ENCODE measurements at places on chromosomes 12 and 14.
A peak's percentile ranks its signal among the peaks of the same experiment; 100 is the strongest.

DNA sequence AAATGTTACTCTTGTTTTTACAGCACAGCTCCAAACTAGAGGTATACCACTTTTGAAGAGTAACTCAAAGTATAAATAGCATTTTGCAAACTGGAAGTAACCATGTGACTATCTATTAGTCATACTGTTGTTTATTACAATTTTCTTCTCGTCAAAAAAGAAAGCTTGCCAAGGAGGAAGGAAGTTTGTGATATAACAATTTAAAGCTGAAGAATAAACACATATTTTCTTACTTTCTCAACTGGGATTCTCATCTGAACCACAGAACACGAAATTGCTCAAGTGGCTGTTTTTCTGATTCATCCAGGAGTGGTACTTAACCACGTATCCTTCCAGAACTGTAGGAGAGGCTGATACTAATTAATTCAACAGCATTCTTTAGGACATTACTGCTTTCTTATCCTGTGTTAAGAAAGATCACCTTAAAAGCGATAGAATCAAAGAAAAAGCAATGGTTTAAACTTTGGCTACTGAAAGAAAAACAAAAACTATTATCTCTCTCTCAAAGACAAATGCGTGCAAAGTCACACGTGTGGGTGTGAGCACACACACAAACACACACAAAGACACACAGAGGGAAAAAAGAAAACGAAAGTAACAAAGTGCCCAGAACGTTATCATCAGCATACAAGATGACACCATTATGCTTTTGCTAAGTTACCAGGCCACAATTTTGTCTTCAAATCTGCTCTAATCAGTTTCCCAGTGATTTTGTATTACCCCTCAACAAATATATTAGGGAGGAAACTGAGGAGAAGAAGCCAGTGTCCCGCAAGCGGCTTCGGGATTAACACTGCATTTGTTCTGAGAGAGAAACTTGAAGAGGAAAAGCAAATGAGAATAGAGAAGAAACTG lies at the start of gene CLEC2B:
CLEC2B (minus strand) TSS at position 48 of the 855 bp plus-strand sequence.
- DNase-seq, result peak; percentile 66

- DNase-seq, result peak; percentile 49
These were observed 5.4 kb upstream of the RIC8B start for GRCh38 chr12:106769078-106769477.

- no peak for DNase-seq
These were observed 265.0 kb downstream of the CACNA1C start for GRCh38 chr12:2317772-2318171.

DNA sequence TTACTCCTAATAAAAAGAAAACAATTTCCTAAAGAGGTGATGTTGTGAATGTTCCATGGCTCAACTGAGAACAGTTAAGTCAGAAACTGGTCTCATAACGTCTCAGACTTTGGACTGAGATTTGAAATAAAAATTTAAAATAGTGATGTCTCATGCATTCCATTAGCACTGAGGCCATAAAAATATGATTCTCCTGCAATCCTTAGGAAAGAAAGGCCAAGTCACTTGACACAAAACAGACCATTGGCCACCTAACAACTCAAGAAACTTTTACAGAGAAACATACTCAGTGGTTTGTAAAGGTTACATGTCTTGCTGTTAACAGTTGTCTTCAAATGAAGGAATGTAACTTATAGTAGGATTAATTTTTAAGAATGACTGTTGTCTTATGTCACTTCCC lies 58.1 kb downstream of the STAB2 start:
- peak; percentile 6 for DNase-seq

DNA sequence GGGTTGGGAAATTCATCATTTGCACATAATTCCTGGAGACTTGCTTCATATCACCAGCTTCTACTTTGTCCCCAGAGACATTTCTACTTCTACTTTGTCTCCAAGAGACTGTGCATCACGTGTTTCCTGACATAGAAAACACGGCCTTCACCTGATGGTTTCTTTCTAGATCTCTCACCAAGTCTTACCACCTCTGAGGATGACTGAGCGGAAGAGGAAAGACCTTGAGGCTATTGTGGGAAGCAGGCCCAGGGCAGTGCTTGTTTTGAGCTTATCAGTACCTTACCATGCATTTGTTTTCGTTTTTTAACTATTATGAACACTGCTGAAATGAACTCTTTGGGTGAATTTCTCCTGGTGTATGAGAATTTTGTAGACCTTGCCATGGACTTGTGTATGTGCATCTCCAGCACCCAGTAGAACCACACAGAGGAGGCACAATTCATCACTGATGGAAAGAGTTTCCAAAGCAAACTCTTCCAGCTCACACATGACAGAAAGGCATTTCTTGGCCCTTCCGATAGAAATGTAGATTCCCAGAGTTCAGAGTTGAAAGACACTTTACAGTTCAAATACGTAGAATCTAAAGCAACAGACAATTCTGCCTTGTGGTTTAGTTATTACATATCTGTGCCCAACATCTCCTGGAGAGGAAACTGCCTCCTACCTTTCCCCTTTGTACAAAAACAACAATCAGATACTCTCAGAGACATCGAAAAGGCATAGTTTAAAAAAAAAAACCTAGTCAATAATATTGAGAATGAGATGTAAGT lies 434.7 kb downstream of the FUT8 start:
- DNase-seq, result no peak

DNA sequence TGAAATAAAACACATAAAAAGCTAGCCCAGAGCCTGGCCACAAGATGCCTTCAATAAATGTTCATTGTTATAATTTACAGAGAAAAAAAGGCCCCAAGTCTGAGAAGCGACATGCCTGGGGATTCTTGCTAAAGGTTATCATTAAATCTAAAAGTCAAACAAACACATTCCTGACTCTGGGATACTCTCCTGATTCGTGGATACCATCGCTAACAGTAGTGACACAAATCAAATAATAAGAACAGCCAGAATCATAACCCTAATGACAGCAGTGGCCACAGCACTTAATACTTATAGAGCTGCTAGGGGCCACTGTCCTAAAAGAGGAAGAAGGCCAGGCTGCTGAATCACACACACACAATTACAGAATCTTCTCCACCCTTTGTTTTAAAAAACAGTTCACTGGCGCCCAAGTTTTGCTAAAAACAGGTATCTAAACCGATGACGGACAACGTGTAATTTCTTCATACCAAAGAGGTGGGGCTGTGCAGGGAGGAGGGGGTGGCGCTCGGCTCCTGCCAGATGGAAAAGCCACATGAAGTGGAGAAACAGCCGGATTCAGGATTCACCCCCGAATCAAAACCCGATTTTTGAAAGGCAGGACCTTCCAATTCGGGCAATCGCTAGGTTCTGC lies 1.2 kb downstream of the CLIP1 start:
- peak; percentile 73 for DNase-seq

GRCh38 chr12:95217377-95218149 lies at the start of the genes FGD6 and VEZT:
FGD6 (minus strand) TSS chr12:95217467; CDS start chr12:95217240, 227 bp downstream.
VEZT (plus strand) TSS chr12:95217807; CDS start chr12:95217851, 44 bp downstream.
- DNase-seq, result peak; percentile 99

DNA sequence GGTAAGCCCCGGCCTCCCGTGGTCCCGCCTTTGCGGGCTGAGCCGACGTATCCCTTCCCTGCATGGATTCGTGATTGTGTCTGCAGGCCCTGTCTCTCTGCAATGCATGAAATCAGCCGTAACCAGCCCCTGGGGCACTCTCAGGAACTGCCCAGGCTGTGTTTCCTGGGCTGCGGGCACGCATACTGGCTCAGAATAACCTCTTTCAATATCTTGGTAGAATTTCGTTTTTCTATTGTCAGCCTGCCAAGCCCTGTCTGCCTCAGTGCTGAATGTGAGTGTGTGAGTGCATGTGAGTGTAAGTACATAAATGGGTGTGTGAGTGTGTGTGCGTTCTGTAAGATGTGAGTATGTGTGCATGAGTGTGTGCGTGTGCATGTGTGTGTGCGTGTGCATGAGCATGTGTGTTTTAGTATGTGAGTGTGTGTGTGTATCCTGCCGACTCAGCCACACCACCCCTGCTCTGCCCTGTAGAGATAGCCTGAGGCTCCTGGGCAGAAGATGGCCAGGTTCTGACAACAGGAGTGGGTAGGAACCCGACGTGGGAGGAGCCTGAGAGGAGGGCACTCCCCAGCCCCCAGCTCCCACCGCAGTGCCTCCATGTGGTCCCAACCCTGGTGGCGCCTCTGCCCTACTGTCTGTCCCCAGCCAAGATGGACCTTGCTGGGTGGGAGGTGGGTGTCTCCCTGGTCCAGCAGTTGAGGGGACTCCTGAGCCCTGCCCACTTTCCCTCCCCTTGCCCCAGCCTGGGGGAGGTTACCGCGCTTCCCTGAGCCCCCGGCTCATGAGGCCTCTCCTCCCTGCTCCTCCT lies 268.8 kb downstream of the ADGRD1 start:
- no peak for DNase-seq

GRCh38 chr12:82596483-82596882 lies 90.2 kb upstream of the TMTC2 start:
- no peak for DNase-seq

- peak; percentile 11 for DNase-seq
These were observed 1.0 kb downstream of the ORMDL2 start for GRCh38 chr12:55818886-55819285.

GRCh38 chr14:74599946-74600345 lies 12.1 kb downstream of the LTBP2 start:
- no peak for DNase-seq

DNA sequence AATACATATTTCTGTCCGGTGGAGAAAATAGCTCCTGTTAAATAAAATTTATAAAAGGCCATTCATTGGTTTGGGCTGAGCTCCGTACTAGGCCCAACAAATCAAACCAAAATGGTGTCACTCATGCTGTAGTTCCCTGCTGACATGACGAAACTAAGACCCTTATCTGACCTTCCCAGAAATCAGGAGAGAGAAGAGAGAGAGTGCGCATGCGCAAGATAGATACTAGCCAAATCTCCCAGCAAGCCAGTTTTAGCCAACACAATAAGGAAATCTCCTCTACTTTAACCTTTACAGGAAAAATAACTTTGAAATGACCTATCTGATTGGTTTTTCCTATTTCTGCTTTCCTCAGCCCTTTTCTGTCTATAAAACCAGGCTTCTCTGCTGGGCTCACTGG lies 152.7 kb upstream of the RMST start:
- no peak for DNase-seq

GRCh38 chr12:52682938-52683574 lies 2.8 kb upstream of the KRT1 start:
- no peak for DNase-seq

DNA sequence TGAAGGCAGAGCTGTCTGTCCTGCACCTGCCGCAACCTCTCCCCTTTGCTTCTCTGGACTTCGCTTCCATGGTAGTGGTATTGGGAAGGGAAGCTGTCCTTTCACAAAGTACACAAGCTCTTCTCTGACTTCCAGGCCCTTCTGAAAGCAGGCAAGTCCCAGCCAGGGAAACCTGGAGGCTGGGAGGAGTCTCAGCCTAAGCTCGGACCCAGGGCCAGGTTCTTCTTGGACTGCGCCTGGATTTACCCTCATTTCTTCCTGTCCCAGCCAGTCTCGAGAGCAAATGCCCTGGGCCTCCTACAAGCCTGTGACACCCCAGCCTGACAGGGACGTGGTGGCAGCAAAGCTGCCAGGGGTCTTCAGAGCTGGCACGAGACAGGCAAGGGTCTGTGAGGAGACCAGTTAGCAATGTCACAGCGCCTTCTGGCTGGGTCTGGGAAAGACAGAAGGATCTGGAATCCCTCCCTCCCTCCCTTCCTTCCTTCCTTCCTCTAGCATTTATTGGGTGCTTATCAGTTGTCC lies 22.4 kb downstream of the ISCA2 start:
- no peak for DNase-seq

GRCh38 chr14:62443796-62444195 lies 601.5 kb downstream of the KCNH5 start:
- peak; percentile 88 for DNase-seq

DNA sequence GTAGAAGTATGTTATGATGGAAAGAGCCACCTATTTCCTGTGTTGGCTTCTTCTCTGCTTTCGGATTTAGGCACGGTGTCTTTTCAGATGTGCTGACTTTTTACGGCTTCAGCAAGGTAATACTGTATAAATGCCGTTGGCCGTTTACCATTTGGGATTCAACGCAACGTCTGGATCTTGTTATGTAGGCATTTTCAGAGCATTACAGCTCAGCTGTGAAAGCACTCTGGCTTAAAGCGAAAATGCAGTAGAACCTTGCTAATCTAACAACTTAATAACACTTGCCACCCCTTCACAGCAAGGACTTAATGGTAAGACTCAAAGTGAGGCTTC lies 229.9 kb downstream of the EFCAB11 start:
- peak; percentile 25 for DNase-seq

- no peak for DNase-seq
These were observed 102.9 kb upstream of the RFLNA start for GRCh38 chr12:124191966-124192365.

- DNase-seq, result no peak
These were observed 173.3 kb upstream of the FAR2 start for GRCh38 chr12:28975564-28976340.

DNA sequence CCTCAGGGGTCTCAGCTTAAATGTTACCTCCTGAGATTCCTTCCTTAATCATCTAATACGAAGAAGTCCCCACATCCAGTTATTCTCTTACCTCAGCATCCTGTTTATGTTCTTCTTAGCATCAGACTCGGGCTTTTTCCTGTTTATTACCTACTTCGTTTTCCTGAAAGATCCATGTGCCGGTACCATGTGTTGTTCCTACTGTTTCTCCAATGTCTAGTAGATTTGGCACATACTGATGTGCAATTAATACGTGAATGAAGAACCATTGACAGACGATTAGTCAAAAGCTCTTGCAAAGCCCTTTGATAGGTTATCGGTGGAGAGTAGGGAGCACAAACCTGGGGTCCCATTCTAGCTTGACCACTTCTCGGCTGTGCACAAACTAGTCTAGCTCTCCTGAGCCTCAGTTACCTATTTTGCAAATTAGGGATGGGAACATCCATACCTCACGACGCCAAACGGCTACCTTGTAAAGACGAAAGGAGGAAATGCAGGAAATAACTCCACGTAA lies 735 bp upstream of the MAPKAPK5 start:
- DNase-seq, result no peak

GRCh38 chr12:115936997-115937916 lies 340.2 kb downstream of the MED13L start:
- DNase-seq, result no peak

DNA sequence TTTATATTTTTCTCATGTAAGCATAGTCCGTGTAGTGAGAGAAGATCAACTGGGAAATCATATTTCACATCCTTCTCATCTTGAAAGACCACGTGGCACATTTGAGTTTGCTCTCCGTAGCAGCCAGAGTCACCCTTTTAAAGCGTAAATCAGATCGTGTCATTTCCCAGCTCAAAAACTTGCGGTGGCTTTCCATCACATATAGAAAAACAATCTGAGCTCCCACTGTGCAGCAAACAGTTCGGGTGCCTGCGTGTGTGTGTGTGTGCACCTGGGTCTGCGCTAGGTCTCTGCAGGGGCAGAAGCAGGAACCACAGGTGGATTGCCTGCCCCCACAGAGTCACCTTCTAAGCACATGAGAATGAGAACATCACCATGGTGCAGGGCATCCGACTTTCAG lies 338.2 kb downstream of the TRHDE start:
- DNase-seq, result no peak

- no peak for DNase-seq
These were observed 953.6 kb downstream of the SLC6A15 start for GRCh38 chr12:83958997-83959396.

DNA sequence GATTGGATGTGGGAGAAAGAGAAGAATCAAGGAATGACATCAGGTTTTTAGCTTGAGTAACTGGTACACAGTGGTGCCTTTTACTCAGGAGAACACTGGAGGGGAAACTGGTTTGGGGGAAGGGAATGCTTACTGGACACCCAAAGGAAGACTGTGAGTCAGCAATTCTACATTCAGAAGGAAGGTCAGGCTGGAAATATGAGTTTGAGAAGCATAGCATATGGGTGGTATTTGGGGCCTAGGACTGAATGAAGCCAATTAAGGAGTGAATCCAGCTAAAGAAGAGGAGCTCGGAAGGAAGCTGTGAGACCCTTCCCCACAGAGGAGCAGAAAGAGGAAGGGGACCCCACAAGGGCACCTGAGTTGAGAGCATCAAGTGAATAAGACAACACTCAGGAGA lies 35.4 kb downstream of the DMAC2L start:
- DNase-seq, result peak; percentile 78

All from EH (cell line).